ENCODE measurements at places on chromosomes 3 and 15.

- no peak for DNase-seq
Measured at GRCh38 chr15:96300836-96301235, 29.7 kb upstream of the NR2F2 start.

- no peak for DNase-seq
Measured at GRCh38 chr3:11903047-11903446, 56.4 kb upstream of the TAMM41 start.

DNA sequence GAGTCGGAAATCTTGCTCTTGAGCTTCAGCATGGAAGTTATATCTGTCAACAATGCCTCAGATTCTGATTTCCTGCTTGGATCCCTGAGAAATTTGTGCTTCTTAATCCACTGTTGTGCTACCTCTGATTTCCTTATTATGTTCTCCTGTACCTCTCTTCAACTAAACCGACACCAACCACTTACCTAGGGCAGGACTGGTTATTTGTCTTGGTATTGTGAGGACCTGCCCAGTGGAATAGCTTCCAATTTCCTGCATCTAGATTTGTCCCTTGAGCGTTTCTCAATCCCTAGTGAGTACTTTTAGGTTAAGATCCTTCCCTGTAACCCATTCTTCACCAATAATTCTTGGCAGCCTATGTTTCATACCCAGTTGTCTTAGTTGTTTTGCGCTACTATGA lies 720.5 kb upstream of the ZNF385D start:
- no peak for DNase-seq

- DNase-seq, result no peak
Measured at GRCh38 chr3:22979581-22979980, 223.5 kb upstream of the UBE2E2 start.

- no peak for DNase-seq
Measured at GRCh38 chr3:33372218-33373081, 67.8 kb downstream of the UBP1 start.

DNA sequence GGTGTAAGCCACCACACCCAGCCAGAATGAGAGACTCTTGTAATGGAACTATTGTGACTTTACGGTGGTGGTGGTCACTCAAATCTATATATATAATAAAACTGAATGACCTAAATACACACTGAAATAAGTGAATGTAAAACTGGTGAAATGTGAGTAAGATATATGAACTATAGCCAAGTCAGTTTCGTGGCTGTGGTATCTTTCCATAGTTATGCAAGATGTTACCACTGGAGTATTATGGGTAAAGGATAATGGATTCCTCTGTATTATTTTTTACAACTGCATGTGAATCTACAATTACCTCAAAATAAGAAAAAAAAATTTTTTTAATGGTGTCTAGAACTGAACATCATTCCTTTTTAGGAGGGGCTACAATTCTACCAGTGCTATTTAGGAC lies 21.9 kb downstream of the PIK3CB start:
- DNase-seq, result no peak

DNA sequence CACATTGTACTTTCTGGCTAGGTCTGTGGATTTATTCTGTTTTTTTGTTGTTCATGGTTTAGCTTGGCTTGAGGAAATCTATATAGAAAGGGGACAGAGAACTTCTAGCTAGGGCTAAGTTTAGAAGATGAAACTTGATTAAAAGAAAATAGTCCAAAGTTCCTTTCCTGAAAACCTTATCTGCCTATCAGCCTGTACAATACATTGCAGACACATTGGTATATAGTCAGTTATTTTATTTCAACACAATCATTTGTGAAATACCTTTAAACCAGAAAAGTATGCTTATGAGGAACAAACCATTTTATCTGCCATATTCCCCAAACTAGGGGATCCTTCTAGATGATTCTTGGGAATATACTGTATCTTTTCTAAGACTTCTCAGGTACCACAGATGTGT lies 147.3 kb upstream of the CGNL1 start:
- DNase-seq, result no peak

Data from left ventricle myocardium inferior (tissue), 1 donor.